Adrenal gland (tissue), 19 donors: ENCODE measurements at places on chromosomes 5 and 9. TPM values are rescaled to one million over a fixed set of nuclear protein-coding genes. Genes with fewer than 3 reads are reported as not detected.

Gene LHX3
- total RNA-seq: not detected

- no peak for DNase-seq
These were observed 517.2 kb downstream of the CAAP1 start for GRCh38 chr9:26375448-26375847.

- DNase-seq: no peak
These were observed 635.7 kb downstream of the RAB3C start for GRCh38 chr5:59218424-59219045.

Gene RETREG1
- total RNA-seq: 0.06 TPM

- DNase-seq: no peak
These were observed 231.9 kb upstream of the RASEF start for GRCh38 chr9:83294816-83295215.

Gene CNTNAP3
- total RNA-seq: 0.66 TPM

DNA sequence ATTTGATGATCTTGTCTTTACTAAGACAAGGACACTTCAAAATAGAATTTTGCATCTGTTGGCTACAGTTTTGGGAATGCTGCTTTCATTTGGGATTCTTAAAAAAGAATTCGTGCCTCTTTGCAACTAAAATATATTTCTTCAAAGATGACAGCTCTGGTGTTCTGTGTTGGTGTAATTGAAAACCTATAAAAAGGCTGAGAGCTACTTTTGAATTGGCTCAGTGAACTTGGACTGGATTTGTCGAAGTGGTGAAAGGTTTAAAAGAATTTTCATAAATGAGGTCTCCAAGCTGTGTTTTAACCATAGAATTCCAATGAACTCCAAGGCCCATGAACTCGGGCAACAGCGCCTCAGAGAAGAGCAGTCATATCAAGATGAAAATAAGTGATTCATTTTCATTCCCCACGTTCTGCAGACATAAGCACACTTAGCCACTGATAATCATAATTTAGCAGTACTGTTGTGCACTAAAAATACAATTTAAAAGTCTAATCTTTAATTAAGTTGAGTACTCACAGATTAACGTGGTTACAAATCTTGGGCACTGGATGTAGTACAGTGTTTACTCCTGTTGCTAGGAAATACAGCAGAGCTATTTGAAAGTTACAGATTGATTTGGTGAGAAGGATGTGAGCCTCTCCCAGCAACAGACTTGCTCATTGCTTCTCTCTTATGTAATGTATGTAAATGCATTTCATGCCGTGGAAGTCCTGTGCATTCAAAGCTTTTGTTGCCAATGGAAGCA is 10.9 kb downstream of the SNCAIP start:
- DNase-seq: no peak

Gene TMC1
- 0.31 TPM for total RNA-seq

DNA sequence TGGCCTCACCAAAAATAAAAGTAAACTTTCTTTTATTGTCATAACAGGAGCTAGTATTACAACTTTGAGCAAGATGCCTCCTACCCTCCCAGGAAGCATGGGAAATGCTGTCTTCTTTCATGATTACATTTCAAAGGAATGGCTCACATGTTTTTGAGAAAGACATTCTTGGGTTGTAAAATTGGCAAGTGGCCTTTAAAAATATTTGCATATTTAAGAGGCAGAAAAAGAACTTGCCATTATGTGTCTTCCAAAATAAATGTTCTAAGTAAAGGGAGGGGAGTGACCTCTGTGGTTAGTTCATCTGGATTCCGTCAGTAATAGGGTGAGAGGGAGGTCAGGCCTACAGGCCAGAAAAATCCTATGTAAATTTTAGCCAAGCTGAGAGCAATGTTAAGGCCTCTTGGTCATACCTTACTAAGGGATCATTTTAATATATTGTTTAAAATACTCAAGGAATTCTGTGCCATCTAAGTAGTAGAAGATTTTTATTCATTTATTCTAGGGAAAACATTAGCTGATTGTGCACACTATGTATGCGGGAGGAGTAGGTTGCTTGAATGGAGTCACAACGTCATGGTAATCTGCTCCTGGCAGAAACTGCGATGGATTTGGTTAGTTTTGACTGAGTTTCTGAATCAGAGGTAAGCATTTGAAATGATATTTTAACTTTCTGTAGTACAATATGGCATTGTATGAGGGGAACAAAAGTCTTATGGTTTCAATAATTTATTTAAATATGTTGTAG is 1485.7 kb upstream of the CDH9 start:
- no peak for DNase-seq
